ENCODE measurements at places on chromosomes 3 and 15.

GRCh38 chr3:197791113-197791891 lies at the start of gene LRCH3:
LRCH3 (plus strand) TSS chr3:197791254; CDS start chr3:197791279, 25 bp downstream.
- DNase-seq, result peak; percentile 75

- no peak for DNase-seq
Observed at GRCh38 chr3:58528629-58529028, 8.4 kb downstream of the ACOX2 start.

GRCh38 chr3:51398595-51399310 lies 7.7 kb downstream of the RBM15B start:
- no peak for DNase-seq

GRCh38 chr3:71524672-71525071 lies 58.9 kb downstream of the FOXP1 start:
- DNase-seq, result peak; percentile 42

GRCh38 chr3:126714276-126714900 lies 10.3 kb downstream of the CHCHD6 start:
- DNase-seq, result no peak

DNA sequence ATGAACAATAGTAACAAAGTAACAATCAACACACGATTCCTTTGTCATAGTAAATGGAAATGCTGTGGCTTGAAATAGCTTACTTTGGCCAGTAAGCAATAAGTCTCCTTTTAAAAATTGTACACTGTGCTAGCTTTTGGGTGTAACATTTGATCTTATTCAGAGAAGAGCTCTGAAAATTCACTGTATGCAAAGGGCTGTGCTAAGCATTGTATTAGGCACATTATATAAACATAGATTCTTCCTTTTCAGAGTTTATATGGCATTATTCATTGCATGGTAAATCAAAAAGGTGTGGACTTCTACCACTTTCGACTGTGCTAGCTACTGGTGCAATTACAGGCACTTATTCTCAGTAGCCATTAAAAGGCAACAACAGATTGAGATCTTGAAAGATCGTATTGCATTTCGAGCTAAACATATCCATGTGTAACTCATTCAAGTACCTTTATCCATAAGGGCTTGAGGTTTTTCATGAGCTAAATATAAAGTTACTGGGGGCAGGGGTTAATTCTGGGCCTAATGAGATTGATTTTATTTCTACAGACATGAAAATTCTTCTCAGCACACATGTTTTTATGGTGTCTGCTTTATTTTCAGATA lies 246.8 kb downstream of the NR1D2 start:
- no peak for DNase-seq

DNA sequence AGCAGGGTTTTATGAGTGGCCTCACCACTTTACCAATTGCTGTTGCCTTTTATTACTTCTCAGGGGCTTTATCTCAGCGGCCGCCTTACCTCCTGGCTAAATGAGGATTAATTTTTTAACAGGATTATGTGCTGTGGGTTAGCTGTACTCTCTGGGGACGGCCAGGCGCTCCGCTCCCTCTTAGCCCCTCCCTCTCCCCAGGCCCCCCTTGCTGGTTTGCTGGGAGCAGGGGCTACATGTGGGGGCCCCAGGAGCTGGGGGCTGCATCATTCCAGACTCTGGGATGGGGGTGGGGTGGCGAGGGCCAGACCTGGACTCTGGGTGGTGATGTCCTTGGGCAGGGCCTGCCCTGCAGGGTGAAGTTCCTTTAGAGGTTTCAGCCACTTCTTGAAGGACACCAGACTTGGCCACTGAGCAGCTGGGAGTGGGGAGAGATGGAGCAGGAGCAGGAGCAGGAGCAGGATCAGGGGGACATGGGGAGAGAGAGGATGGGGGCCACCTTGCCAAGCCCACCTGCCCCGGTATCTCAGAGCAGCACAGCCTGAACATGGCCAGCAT lies 196.1 kb downstream of the GOLGA6L6 start:
- DNase-seq, result no peak

- DNase-seq, result no peak
Observed at GRCh38 chr15:83533410-83533962, 86.3 kb downstream of the SH3GL3 start.

DNA sequence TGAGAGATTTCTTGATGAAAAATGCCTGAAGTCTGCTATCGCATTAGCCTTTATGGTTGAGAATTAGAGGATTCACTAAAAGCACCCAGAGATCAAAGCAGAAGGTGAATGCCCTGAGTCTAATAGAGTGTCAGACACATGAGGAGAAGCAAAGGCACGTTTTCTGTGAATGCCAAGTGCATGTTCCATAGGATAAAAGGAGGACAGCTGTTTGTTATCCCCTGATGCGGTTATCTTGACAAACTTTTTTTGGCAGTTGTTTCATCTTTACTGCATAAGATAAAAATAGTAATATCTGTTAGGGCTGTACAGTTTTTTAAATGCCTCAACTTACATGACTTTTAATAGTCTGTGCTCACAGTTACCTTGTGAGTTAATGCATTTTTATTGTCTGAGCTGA lies 65.3 kb upstream of the CD96 start:
- no peak for DNase-seq

DNA sequence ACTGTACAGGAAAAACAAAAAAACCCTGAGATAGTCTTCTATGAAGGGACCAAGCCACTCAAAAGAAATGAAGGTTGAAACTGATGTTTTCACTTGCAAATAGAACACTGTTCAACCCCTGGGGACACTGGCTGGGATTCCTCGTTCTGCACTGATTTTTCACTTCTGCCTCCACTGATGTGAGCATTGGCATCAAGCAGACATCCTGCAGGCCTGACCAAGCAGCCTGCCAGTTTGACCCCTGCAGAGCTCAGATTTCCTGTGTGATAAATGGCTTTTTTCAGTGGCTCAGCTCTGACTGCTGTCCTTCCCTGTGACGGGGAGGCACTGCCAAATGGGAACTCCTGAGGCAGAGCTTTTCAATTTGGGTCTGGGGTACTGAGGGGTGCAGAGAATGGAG lies 50.0 kb downstream of the RASGRP1 start:
- DNase-seq, result peak; percentile 23

- DNase-seq, result no peak
Observed at GRCh38 chr3:149877668-149878067, 64.7 kb downstream of the RNF13 start.

DNA sequence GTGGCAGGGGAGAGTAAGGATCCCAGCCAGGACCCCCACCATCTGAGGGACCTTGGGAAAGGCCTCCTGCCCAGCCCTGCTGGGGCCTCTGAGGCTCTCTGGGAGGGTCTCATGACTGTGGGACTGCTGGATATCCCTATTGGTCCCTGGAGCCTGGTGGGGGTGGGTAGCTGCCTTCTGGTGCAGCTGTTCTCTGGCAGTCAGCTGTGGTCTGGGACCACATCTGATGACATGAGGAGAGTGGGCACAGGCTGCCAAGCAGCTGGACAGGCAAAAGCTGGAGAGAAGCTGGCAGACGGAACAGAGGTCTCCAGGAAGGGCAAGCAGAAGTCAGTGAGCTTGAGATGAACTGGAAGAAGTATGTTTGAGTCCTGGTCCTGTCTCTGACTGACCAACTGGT lies 22.4 kb downstream of the PLEKHO2 start:
- DNase-seq, result no peak

GRCh38 chr3:123791417-123791816 lies 92.7 kb downstream of the MYLK start:
- no peak for DNase-seq

GRCh38 chr3:72582211-72582878 lies 265.9 kb downstream of the SHQ1 start:
- no peak for DNase-seq

- DNase-seq, result no peak
Observed at GRCh38 chr3:88983458-88983857, 124.0 kb upstream of the EPHA3 start.

- no peak for DNase-seq
Observed at GRCh38 chr3:47434849-47435248, 40.9 kb downstream of the SCAP start.

DNA sequence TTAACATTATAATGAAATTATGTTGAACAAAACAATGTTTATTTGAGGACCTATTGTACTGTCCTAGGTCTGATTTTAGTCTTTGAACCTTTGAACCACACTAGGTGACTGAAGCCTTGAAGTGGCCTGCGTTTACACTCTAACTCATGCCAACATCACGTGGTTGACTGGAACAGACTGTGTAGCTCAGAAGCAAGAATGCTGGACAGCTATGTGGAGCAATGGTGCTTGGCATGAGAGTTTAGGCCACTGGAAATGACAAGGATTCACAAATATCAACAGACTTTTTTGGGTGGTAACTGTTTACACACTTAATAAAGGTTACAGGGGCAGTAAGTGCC lies 391.5 kb downstream of the RAP2B start:
- DNase-seq, result no peak
